A375 (cell line): ENCODE measurements at places on chromosomes 11 and 22. TPM values are rescaled to one million over a fixed set of nuclear protein-coding genes. Genes with fewer than 3 reads are reported as not detected.

The OR4A16 gene
- total RNA-seq: not detected in 2 replicates

The CCND1 gene
- total RNA-seq: 464 and 545 TPM in 2 replicates

The C11orf86 gene
- not detected in 2 replicates for total RNA-seq

The KIF18A gene
- total RNA-seq: 12.3 and 18.4 TPM in 2 replicates

The LGR4 gene
- total RNA-seq: 3.5 and 5.0 TPM in 2 replicates

The CAT gene
- total RNA-seq: 59.9 and 64.1 TPM in 2 replicates

The SRSF8 gene
- total RNA-seq: 13.3 and 17.3 TPM in 2 replicates

The NXPE4 gene
- not detected in 2 replicates for total RNA-seq

The HOATZ gene
- total RNA-seq: not detected in 2 replicates

The TMEM191C gene
- 0.53 and 1.8 TPM in 2 replicates for total RNA-seq

The CARNS1 gene
- 0.03 and 0.26 TPM in 2 replicates for total RNA-seq

The SLC5A4 gene
- 0.05 TPM in 1 of 2 replicates, not detected in the other for total RNA-seq
